ENCODE measurements at places on chromosomes 3 and 15. TPM values are rescaled to one million over a fixed set of nuclear protein-coding genes. Genes with fewer than 3 reads are reported as not detected.

The ADGRG7 gene
- not detected for total RNA-seq

The SPATA12 gene
- not detected for total RNA-seq

The FEM1B gene
- 57.6 TPM for total RNA-seq

The ACP3 gene
- total RNA-seq, result 79.9 TPM

The ADAMTS17 gene
- total RNA-seq, result 5.1 TPM

The ZNF501 gene
- total RNA-seq, result 9.2 TPM

The PDCD6IP gene
- 194 TPM for total RNA-seq
